ENCODE measurements at places on chromosomes 13 and 19.

DNA sequence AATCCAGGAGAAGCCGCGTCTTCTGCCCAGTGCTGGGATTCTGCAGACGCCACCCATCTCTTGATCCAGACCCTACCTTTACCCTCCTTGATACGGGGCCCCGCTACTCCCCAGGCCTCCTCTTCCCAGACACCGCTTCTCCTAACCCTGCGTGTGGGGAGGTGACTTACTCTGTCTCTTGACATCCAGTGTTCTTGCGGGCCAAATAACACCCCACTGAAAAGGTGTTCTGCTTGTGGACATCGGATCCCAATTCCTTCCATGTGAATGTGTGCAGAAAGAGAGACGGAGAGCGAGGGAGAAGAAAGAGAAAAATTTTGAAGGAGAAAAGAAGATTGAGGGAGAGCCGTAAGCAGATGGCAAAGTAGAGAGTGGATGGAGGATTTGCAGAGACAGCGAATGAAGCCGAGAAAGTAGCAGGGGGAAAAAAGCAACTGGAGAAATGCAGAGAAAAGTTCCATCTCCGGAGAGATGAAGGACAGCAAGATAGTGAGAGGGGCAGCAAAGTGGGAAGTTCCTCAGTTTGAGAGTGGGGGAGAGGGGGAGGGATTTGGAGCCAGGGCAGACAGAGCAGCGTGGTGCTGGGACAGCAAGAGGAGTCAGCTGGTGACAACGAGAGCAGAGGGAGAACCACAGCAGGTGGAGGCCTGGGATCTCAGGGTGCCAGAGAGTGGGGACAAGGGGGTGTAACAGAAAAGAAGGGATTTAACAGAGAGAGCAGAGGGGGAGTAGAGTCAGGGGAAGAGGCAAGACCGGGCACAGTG lies 814 bp downstream of the ZNF480 start:
- peak overlapping the region; percentile 88 for H3K4me3 ChIP-seq
- no peaks in the 10 kb centered on the region for H3K27me3 ChIP-seq
- H3K27ac ChIP-seq, result peak overlapping the region; percentile 96
- H3K4me1 ChIP-seq, result peaks cover 17% of the 10 kb centered on the region

GRCh38 chr19:11410682-11411081 lies 8.4 kb downstream of the RGL3 start:
- DNase-seq, result no peak
- no peak overlapping the region for H3K4me3 ChIP-seq
- peaks cover 29% of the 10 kb centered on the region for H3K27me3 ChIP-seq
- H3K27ac ChIP-seq, result no peak overlapping the region
- H3K4me1 ChIP-seq, result no peaks in the 10 kb centered on the region

GRCh38 chr13:101916775-101917474 lies 464.4 kb downstream of the ITGBL1 start:
- no peaks in the 10 kb centered on the region for H3K4me1 ChIP-seq
- DNase-seq, result no peak
- peaks cover 62% of the 10 kb centered on the region for H3K27me3 ChIP-seq
- H3K4me3 ChIP-seq, result no peak overlapping the region
- H3K36me3 ChIP-seq, result no peaks in the 10 kb centered on the region
- no peak overlapping the region for H3K27ac ChIP-seq

DNA sequence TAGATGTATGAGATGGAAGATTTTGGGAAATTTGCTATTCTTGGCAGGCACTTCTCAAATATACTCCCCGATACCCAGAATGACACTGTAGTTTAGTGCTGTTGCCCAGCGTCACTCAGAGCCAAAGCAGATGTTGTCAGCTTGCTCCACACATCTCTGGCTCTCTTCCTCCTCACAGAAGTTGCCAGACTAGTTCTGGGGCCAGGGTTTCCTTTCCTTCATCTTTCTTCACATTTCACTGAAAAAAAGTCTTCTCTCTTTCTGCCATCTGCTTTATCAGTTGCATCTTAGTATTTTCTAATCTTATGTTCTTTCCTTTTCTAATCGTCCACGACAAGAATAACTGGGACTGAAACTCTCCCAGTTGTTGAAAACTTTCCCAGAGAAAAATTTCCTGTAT lies 251.4 kb downstream of the RGCC start:
- H3K36me3 ChIP-seq, result peaks cover 35% of the 10 kb centered on the region
- no peak overlapping the region for H3K27ac ChIP-seq
- DNase-seq, result no peak
- no peak overlapping the region for H3K4me3 ChIP-seq

- peak overlapping the region; percentile 61 for H3K4me3 ChIP-seq
- DNase-seq, result no peak
- H3K27me3 ChIP-seq, result no peaks in the 10 kb centered on the region
- H3K27ac ChIP-seq, result peak overlapping the region; percentile 86
Measured at GRCh38 chr13:73521290-73521624, 462.5 kb downstream of the KLF5 start.

- H3K27me3 ChIP-seq, result peaks cover 34% of the 10 kb centered on the region
- no peak overlapping the region for H3K4me3 ChIP-seq
- no peak for DNase-seq
- H3K27ac ChIP-seq, result no peak overlapping the region
- H3K4me1 ChIP-seq, result no peaks in the 10 kb centered on the region
- no peaks in the 10 kb centered on the region for H3K36me3 ChIP-seq
Measured at GRCh38 chr13:45575146-45575829, 40.3 kb downstream of the ERICH6B start.

DNA sequence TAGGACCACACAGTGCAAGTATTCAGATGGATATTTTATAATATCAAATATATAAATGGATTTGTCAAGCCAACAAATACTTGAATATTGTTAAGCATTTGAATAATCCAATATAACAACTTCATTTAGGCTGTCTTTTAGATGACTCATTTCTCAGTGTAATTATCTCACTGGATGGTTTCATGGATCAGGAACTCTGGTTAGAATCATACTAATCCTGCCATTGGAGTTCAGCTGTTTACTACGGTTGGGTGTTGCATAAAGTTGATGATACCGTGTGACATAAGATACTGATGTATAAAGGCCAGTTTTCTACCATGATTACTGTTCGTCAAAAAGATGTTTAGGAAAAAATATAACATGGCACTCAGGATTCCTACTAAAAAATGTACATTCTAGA lies 196.3 kb downstream of the TSHZ3 start:
- H3K27me3 ChIP-seq, result peaks cover 8% of the 10 kb centered on the region
- H3K4me3 ChIP-seq, result no peak overlapping the region
- no peak for DNase-seq
- no peaks in the 10 kb centered on the region for H3K4me1 ChIP-seq
- no peak overlapping the region for H3K27ac ChIP-seq

DNA sequence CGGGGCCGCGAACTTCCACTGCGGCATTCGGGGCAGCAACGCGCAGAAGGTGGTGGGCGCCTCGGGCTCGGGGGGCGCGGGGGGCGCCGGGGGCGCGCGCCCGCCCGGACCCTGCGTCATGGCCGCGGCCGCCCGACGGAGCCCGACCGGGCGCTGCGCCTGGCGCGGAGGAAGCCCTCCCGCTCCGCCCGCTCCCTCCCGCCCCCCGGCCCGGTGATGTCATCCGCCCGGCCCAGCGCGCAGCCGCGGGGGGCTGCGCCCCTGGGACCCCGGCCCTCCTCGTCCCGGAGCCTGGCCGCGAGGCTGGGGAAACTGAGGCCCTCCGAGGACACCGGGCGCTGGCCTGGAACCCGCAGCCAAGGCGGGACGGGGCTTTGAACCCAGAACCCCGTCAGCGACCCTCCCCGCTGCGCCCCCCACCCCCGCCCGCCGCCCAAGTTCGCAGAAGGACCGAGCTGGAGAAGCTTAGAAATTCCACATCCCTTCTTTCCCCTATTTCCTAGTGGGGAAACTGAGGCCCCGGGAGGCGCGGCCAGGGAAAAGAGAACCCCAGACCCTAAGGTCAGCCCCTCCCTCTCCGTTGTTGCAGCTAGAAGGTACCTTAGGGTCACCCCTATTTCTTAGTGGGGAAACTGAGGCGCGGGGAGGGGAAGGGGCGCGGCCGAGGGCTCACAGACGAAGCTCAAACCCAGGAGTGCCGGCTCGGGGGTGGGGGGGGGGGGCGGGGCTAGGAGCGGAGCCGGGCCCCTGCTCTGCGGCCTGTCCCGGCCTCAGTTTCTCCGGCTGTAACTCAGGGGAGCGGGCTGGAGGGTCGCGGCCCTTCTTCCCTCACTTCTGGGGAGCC lies at the start of gene SHC2:
TSS of gene SHC2 (minus strand) at position 157 of the 844 bp plus-strand sequence. CDS start at position 120, 37 bp downstream.
- H3K27ac ChIP-seq, result peak within 1 kb of the TSS; percentile 59
- H3K36me3 ChIP-seq, result no peaks in the 10 kb centered on the region
- H3K4me1 ChIP-seq, result peaks cover 8% of the 10 kb centered on the region
- H3K4me3 ChIP-seq, result peak within 1 kb of the TSS; percentile 64

GRCh38 chr19:19113040-19113626 lies 25.1 kb downstream of the TMEM161A start:
- peaks cover 8% of the 10 kb centered on the region for H3K36me3 ChIP-seq
- no peak for DNase-seq
- H3K4me3 ChIP-seq, result no peak overlapping the region
- H3K27ac ChIP-seq, result no peak overlapping the region
- no peaks in the 10 kb centered on the region for H3K27me3 ChIP-seq

- H3K4me1 ChIP-seq, result peaks cover 10% of the 10 kb centered on the region
- no peaks in the 10 kb centered on the region for H3K36me3 ChIP-seq
- DNase-seq, result no peak
- no peak overlapping the region for H3K27ac ChIP-seq
Measured at GRCh38 chr13:84130495-84131114, 248.3 kb upstream of the SLITRK1 start.

DNA sequence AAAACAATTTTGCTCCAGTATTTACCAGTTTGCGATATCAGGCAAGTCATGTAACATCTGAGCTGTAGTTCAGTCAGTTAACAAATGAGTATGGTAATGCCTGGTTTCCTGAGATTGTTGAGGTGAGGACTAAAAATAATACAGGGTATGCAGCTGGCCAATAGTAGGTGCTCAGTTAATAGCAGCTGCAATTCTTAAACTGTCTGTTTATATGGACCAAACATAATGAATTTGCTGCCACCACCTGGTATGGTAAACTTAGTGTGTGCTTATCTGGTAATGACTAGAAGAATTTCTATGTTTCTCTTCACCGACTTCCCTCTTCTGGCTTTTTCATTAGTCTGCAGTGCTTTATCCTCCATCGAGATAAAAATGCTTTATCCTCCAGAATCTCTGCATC lies 9.1 kb downstream of the ZMYM2 start:
- H3K27me3 ChIP-seq, result no peaks in the 10 kb centered on the region
- H3K4me3 ChIP-seq, result no peak overlapping the region
- H3K36me3 ChIP-seq, result peaks cover 44% of the 10 kb centered on the region
- H3K27ac ChIP-seq, result no peak overlapping the region
- peaks cover 40% of the 10 kb centered on the region for H3K4me1 ChIP-seq
- no peak for DNase-seq

- no peaks in the 10 kb centered on the region for H3K36me3 ChIP-seq
- DNase-seq, result no peak
- no peak overlapping the region for H3K4me3 ChIP-seq
- H3K4me1 ChIP-seq, result no peaks in the 10 kb centered on the region
- H3K27ac ChIP-seq, result no peak overlapping the region
Measured at GRCh38 chr13:35512271-35512920, 35.9 kb upstream of the MAB21L1 start.

GRCh38 chr13:33452873-33453517 lies 167.4 kb upstream of the STARD13 start:
- no peak overlapping the region for H3K4me3 ChIP-seq
- no peak for DNase-seq
- H3K27ac ChIP-seq, result no peak overlapping the region
- H3K36me3 ChIP-seq, result no peaks in the 10 kb centered on the region
- no peaks in the 10 kb centered on the region for H3K4me1 ChIP-seq

DNA sequence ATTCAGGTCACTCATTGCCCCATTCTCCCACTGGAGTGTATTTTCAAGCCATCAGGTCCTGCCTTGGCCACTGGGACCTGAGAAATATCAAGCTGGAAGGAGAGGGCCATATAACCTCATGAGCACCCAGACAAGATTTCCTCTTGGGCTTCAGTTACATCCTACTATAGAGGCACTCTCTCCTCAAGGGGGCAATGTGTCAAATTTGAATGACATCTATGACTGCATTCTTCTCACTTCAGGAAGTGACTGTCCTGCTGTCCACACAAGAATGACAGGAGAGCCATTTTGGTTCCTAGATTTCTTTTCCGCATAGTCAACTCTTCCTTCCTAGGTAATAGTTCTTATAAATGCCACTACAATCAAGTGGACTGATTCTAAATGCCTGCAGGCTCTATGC lies 416.2 kb downstream of the DIAPH3 start:
- H3K27me3 ChIP-seq, result peaks cover 3% of the 10 kb centered on the region
- no peaks in the 10 kb centered on the region for H3K36me3 ChIP-seq
- no peak overlapping the region for H3K4me3 ChIP-seq
- DNase-seq, result no peak
- H3K27ac ChIP-seq, result no peak overlapping the region
- peaks cover 12% of the 10 kb centered on the region for H3K4me1 ChIP-seq

DNA sequence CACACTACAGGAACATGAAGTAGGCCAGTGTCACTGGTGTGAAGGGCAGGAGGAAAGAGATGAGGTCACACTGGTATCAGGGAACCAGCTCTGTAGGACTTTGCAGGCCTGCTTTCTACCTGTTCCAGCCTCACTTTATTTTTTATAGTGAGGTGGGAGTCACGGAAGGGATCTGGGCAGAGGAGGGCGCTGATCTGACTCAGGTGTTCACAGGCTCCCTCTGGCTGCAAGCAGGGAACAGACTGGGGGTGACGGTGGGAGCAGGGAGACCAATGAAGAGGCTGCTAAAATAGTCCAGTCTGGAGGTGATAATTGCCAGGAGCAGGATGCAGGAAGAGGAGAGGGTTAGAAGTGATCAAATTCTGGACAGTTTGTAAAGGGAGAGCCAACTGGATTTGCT lies 2.8 kb downstream of the THAP8 start:
- H3K36me3 ChIP-seq, result peaks cover 19% of the 10 kb centered on the region
- DNase-seq, result no peak
- H3K27me3 ChIP-seq, result no peaks in the 10 kb centered on the region
- no peak overlapping the region for H3K4me3 ChIP-seq
- H3K27ac ChIP-seq, result no peak overlapping the region
- peaks cover 25% of the 10 kb centered on the region for H3K4me1 ChIP-seq

DNA sequence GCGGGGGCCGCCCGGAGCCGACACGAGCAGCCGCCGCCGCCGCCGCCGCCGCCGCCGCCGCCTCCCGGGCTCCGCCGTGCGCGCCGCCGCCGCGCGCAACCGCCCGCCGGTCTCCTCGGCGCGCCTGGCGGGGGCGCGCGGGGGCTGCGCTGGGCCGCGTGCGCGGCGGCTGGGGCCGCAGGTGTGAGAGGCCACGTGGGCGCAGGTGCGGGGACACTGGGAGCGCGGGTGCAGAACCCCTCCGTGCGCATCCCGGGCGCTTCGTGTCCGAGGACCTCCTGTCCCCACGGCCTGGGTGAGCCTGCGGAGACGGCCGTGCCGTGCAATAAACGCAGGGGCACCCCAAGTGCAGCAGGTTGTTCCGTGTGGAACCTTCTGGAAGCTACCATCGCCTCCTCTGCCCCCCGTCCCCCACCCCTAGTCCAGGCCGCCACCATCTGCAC lies at the start of gene LINGO3:
TSS of gene LINGO3 (minus strand) at position 41 of the 443 bp plus-strand sequence. CDS start 16,378 bp downstream, outside the sequence.
- H3K27me3 ChIP-seq, result peaks cover 74% of the 10 kb centered on the region
- no peak within 1 kb of the TSS for H3K4me3 ChIP-seq
- no peak for DNase-seq
- H3K36me3 ChIP-seq, result no peaks in the 10 kb centered on the region
- H3K4me1 ChIP-seq, result peaks cover 5% of the 10 kb centered on the region

All from activated T-cell treated with anti-CD3 and anti-CD28 coated beads, Interleukin-2, amount 50 U/mL, for 24 hours (primary cell).